ENCODE measurements at places on chromosomes 5 and 9.

DNA sequence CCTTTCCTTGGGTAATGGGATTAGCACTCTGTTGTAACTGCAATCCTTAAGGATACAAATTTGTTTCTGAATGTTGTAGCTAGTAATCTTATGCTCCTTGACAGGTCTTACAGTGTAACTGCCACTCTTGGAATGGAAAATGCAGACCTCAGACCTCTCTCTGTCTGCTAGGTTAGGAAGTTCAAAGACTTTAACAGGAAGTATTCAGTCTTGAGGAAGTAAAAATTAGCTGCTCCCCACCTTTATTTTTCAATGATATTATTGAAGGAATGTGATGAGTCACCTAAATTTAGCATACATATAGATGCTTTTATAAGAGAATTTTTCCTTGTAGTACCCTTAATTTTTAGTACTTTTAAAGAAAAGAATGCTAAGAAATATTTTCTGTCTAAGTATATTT lies 71.5 kb downstream of the PAM start:
- H3K27ac ChIP-seq, result no peak overlapping the region
- no peaks in the 10 kb centered on the region for H3K36me3 ChIP-seq
- H3K27me3 ChIP-seq, result no peaks in the 10 kb centered on the region

DNA sequence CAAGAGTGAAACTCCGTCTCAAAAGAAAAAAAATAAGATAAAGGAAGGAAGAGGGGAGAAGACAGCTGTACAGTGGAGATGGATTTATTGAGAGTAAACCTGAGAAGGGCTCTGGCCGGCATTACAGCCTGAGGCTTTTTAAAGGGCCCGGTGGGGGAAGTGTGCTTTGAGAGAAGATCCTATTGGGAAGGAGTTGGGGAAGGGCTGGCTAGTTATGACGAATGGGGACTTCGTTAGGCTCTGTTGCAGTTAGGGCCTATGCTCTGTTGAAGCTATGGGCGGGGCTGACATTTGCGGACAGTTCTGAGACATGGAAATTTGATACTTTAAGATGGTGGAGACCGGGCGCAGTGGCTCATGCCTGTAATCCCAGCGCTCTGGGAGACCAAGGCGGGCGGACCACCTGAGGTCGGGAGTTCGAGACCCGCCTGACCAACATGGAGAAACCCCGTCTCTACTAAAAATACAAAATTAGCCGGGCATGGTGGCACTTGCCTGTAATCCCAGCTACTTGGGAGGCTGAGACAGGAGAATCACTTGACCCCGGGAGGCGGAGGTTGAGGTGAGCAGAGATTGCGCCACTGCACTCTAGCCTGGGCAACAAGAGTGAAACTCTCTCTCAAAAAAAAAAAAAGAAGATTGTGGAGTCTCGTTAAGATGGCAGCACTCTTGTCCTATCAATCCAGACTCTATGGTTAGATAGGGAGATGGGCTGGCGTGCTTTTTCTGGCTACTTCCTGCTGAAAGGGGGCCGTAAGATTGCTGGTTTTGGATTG lies 33.2 kb downstream of the C9orf50 start:
- H3K27me3 ChIP-seq, result no peaks in the 10 kb centered on the region
- H3K27ac ChIP-seq, result no peak overlapping the region
- peak; percentile 71 for DNase-seq

- H3K4me1 ChIP-seq, result no peaks in the 10 kb centered on the region
- no peak overlapping the region for H3K4me3 ChIP-seq
- no peak overlapping the region for H3K27ac ChIP-seq
- no peak for DNase-seq
- H3K36me3 ChIP-seq, result no peaks in the 10 kb centered on the region
Observed at GRCh38 chr9:104725014-104725413, 22.5 kb upstream of the NIPSNAP3A start.

DNA sequence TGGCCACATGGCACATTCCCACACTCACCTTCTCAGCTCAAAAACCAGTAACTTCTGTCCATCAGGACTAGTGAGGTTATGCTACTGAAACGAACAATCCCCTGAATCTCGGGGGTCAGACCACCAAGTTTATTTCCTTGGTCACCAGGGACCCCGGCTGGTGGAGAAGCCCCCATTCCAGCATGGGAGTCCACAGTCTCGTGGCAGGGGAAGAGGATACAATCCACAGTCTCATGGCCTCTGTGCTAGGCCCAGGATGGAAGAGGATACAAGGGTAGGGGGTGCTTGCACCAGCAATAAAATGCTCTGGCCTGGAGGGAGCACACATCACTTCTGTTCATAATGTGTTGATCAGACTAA lies 7.4 kb upstream of the CARD19 start:
- no peak overlapping the region for H3K4me3 ChIP-seq
- DNase-seq, result no peak
- no peaks in the 10 kb centered on the region for H3K4me1 ChIP-seq
- H3K27me3 ChIP-seq, result no peaks in the 10 kb centered on the region
- H3K27ac ChIP-seq, result no peak overlapping the region
- no peaks in the 10 kb centered on the region for H3K36me3 ChIP-seq

- DNase-seq, result no peak
- no peaks in the 10 kb centered on the region for H3K27me3 ChIP-seq
- no peaks in the 10 kb centered on the region for H3K36me3 ChIP-seq
- no peak overlapping the region for H3K27ac ChIP-seq
- H3K4me3 ChIP-seq, result no peak overlapping the region
Observed at GRCh38 chr5:103476811-103477210, 85.8 kb downstream of the NUDT12 start.

DNA sequence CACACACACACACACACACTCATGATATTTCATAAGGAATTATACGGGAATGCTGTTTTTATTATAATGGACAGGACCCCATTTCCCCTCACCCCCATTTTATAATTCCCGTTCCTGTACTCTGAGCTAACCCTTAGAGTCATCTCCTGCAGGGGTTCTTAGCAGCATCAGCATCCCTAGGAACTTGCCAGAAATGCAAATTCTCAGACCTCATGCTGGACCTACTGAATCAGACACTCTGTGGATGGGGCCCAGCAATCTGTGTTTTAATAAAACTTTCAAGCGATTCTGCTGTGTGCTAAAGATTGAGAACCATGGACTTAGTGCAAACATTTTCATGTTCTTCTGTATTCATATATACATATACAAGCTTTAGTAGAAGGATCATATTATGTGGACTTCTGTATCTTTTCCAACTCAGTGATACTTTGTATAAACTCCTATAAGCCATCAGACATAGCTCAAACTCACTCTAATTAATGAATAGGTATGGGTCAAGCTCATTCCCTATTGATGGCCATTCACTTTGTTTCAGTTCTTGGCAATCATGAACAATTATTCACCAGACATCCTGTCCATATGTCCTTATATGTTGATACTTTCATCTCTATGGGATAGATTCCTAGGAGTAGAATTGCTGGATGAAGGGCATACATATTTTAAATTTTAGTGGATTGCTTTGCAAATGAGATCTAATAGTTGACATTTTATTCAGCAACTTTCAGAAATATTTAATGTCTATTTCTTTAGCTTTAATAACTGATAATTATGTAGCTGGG lies 65.5 kb downstream of the ARHGEF28 start:
- no peak overlapping the region for H3K27ac ChIP-seq
- no peak overlapping the region for H3K4me3 ChIP-seq
- DNase-seq, result no peak
- H3K36me3 ChIP-seq, result no peaks in the 10 kb centered on the region

GRCh38 chr5:142792865-142793232 lies 22.7 kb downstream of the ARHGAP26 start:
- no peak overlapping the region for H3K27ac ChIP-seq
- H3K4me3 ChIP-seq, result no peak overlapping the region
- H3K36me3 ChIP-seq, result no peaks in the 10 kb centered on the region
- peaks cover 49% of the 10 kb centered on the region for H3K4me1 ChIP-seq

DNA sequence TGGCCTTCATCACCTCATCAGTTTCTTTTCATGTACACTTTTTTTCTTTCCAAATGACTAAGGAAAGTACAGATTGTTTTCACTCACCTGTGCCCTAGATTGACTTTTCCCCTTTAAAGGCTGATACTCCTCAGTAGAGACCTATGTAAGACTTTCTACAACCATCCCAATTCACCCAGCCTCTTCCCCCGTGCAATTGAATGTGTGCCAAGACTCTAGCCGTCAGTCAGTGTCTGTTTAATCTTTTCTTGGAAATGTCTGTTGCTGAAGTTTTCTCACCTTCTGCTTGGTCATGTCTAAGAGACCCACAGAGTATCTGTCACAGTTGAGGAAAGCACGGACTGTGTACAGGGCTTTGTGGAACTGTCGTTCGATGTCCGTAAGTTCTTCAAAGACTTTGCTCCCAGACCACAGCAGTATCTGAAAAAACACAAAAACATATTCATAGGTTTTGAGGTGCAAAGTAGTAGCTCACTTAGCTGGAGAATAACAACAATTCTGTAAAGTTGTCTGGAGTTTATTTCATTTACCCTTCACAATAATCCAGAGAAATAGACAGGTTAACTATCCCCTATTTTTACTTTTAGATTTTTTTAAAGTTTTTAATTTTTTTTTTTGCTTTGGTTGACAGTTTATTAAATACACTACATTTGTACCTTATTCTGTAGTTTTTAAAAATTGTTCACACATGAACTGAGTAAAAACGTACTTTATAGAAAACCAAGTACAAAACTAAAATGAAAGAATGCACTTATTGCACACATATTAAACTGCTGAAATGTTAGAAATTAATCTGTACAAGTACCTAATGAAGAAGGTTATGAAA lies 13.6 kb downstream of the PDE6A start:
- H3K27me3 ChIP-seq, result no peaks in the 10 kb centered on the region
- no peak overlapping the region for H3K4me3 ChIP-seq
- DNase-seq, result no peak
- H3K27ac ChIP-seq, result no peak overlapping the region
- no peaks in the 10 kb centered on the region for H3K4me1 ChIP-seq

Data from Caco-2 (cell line).